Muscle of leg (tissue), 16 donors: ENCODE measurements at places on chromosomes 13 and 19. TPM values are rescaled to one million over a fixed set of nuclear protein-coding genes. Genes with fewer than 3 reads are reported as not detected.

RAX2 gene
- total RNA-seq: 0.04 TPM

PEAK3 gene
- not detected for total RNA-seq

GARIN5A gene
- 3.5 TPM for total RNA-seq

CACNG6 gene
- total RNA-seq: 21.5 TPM

RFPL4AL1 gene
- 0.66 TPM for total RNA-seq

KLK15 gene
- total RNA-seq: not detected

DDX49 gene
- total RNA-seq: 41.3 TPM

- DNase-seq: no peak
- H3K4me1 ChIP-seq: peaks cover 4% of the 10 kb centered on the region
- no peaks in the 10 kb centered on the region for H3K36me3 ChIP-seq
- H3K27me3 ChIP-seq: no peaks in the 10 kb centered on the region
- no peak overlapping the region for H3K4me3 ChIP-seq
- no peak overlapping the region for H3K27ac ChIP-seq
Observed at GRCh38 chr13:22316494-22317025, 645.7 kb downstream of the FGF9 start.

GRCh38 chr19:14480700-14481079 is 5.5 kb upstream of the PTGER1 start:
- H3K4me1 ChIP-seq: peaks cover 21% of the 10 kb centered on the region
- no peak overlapping the region for H3K27ac ChIP-seq
- DNase-seq: no peak
- no peak overlapping the region for H3K4me3 ChIP-seq
- H3K27me3 ChIP-seq: peaks cover 11% of the 10 kb centered on the region

GRCh38 chr13:106630650-106631049 is 62.7 kb upstream of the ARGLU1 start:
- DNase-seq: no peak
- H3K4me1 ChIP-seq: no peaks in the 10 kb centered on the region
- no peaks in the 10 kb centered on the region for H3K36me3 ChIP-seq

DNA sequence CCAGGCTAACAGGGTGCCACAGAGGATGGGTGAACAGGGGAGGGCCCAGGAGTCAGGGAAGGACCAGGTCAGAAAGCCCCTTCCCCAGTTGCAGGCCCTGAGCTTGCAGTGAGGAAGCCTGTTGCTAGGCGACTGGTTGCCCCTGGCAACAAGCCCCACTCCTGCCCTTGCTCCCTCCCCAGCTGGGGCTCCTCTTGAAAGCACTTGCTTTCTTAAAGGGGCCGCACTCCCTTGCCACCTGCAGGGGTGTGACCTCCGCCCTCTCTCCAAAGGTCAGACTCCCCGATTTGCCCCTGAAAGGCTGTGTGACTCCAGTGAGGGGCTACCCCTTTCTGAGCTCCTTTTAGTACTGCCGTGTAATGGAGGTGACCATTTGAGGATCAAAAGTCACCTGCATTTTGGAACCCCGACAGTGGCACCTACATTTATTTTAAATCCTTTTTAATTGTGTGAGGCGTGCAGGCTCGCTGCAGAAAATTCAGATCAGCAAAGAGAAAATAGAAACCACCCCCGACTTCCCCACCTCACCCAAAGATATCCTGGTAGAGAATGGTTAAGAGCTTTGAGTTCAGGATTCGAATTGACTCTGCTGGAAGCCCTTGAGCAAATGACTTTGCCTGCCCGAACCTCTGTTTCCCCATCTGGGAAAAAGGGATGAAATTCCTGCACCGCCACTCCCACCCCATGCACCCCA is 4.8 kb downstream of the FCHO1 start:
- DNase-seq: no peak
- H3K4me3 ChIP-seq: no peak overlapping the region
- H3K4me1 ChIP-seq: peaks cover 14% of the 10 kb centered on the region
- H3K27ac ChIP-seq: no peak overlapping the region

- no peaks in the 10 kb centered on the region for H3K27me3 ChIP-seq
- DNase-seq: no peak
- no peak overlapping the region for H3K4me3 ChIP-seq
- H3K27ac ChIP-seq: no peak overlapping the region
Observed at GRCh38 chr13:34066344-34066743, 248.4 kb downstream of the RFC3 start.

DNA sequence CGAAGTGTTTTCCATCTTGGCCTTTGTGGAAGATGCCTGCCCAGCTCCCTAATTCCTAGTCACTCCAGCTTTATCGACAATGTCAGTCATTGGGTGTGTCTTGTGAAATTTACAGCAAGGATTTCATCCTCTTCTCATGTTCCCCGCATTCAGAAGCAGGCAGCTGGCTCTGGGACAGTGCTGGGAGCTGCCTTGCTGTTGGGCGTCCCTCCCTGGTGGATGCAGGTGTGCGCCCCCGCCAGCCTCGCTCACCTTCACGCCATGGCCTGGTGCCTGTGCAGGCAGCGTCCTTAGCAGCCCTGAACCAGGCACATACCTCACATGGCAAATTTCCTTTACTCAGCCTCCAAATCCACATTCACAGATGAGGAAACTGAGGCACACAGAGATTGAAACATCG is 39.7 kb upstream of the TFDP1 start:
- no peak overlapping the region for H3K27ac ChIP-seq
- no peak for DNase-seq
- no peaks in the 10 kb centered on the region for H3K27me3 ChIP-seq
- peaks cover 24% of the 10 kb centered on the region for H3K36me3 ChIP-seq

- no peaks in the 10 kb centered on the region for H3K4me1 ChIP-seq
- H3K4me3 ChIP-seq: no peak overlapping the region
- H3K27ac ChIP-seq: no peak overlapping the region
- DNase-seq: no peak
Observed at GRCh38 chr19:47901370-47901769, 15.3 kb upstream of the SULT2A1 start.

DNA sequence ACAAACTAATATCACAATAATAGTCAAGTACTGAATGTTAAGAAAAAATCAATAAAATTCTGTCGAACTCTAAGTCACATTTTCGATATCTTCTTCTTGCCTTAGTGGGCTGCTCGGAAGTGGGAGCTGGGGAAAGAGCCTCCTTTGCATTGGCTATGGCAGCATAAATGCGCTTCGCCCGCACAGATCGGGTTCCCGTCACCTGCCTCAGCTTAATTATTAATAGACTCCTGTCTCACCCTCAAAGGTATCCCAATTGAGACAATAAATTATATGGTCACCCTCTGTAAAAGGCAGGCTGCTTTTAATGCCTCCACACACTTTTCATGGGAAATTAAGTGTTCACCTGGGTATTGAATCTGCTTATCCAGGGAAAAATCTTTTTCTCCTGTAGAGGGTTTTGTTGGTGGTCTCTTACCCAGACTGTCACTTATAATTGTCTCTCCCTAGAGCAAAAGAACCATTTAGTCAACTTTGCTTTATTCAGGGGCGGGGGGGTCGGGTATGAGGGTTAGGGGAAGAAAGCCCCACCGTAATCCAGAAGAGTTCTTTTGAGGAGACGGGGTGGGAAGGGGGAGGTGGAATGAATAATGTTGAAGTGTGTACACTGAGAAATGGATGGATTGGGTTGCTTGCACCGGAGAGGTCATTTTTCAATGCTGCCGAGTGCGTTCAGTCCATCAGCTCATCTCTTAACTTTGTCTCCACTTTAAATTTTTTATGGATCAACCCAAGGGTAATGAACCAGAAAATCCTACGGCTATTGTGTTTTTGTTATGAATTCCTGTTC is 682.6 kb upstream of the SGCG start:
- H3K4me3 ChIP-seq: no peak overlapping the region
- no peaks in the 10 kb centered on the region for H3K4me1 ChIP-seq
- no peaks in the 10 kb centered on the region for H3K36me3 ChIP-seq
- no peak overlapping the region for H3K27ac ChIP-seq

- H3K27ac ChIP-seq: no peak overlapping the region
- no peaks in the 10 kb centered on the region for H3K27me3 ChIP-seq
- H3K4me1 ChIP-seq: peaks cover 11% of the 10 kb centered on the region
- no peak for DNase-seq
- no peak overlapping the region for H3K4me3 ChIP-seq
- H3K36me3 ChIP-seq: peaks cover 2% of the 10 kb centered on the region
Observed at GRCh38 chr13:29569253-29570050, 26.0 kb downstream of the SLC7A1 start.

GRCh38 chr13:80783926-80784565 is 443.1 kb upstream of the SPRY2 start:
- H3K27me3 ChIP-seq: no peaks in the 10 kb centered on the region
- no peak overlapping the region for H3K4me3 ChIP-seq
- H3K4me1 ChIP-seq: peaks cover 5% of the 10 kb centered on the region

DNA sequence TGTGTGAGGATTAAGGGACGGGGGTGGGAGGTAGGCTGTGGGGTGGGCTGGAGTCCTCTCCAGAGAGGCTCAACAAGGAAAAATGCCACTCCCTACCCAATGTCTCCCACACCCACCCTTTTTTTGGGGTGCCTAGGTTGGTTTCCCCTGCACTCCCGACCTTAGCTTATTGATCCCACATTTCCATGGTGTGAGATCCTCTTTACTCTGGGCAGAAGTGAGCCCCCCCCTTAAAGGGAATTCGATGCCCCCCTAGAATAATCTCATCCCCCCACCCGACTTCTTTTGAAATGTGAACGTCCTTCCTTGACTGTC is 5.5 kb downstream of the FOSB start:
- no peak overlapping the region for H3K27ac ChIP-seq
- H3K4me3 ChIP-seq: no peak overlapping the region
- peaks cover 72% of the 10 kb centered on the region for H3K27me3 ChIP-seq
- DNase-seq: no peak
- peaks cover 53% of the 10 kb centered on the region for H3K4me1 ChIP-seq

DNA sequence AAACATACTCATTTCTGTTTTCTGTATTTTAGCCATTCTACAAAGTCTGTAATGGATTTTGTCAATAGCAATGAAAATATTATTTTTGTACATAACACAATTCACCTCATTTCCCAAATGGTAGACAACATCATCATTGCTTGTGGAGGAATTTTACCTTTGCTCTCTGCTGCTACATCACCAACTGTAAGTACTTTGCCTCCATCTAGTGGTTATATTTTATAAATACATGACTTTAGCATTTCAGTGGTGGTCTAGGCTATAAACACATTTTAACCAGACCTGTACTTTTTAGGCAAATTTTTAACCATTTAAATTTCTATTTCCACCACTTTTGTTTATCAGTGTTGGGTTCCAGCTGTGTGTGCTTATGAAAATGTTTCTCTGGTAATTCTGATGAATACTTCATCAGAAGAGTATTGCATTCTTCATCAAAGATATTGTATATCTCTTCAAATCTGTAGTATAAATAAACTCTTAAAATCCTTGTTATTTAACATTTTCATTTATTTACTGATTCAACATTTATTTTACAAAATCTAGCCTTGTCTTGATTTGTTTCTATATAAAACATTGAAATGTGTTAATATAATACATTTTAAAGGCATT is 222.4 kb downstream of the NBEA start:
- no peak overlapping the region for H3K27ac ChIP-seq
- H3K4me3 ChIP-seq: no peak overlapping the region
- H3K36me3 ChIP-seq: peaks cover 3% of the 10 kb centered on the region
- DNase-seq: peak; percentile 54
- H3K4me1 ChIP-seq: no peaks in the 10 kb centered on the region
- no peaks in the 10 kb centered on the region for H3K27me3 ChIP-seq

GRCh38 chr13:59584761-59585670 is 578.7 kb downstream of the DIAPH3 start:
- no peaks in the 10 kb centered on the region for H3K36me3 ChIP-seq
- no peaks in the 10 kb centered on the region for H3K27me3 ChIP-seq
- H3K27ac ChIP-seq: no peak overlapping the region
- H3K4me3 ChIP-seq: no peak overlapping the region
- peaks cover 2% of the 10 kb centered on the region for H3K4me1 ChIP-seq
- peak; percentile 59 for DNase-seq

DNA sequence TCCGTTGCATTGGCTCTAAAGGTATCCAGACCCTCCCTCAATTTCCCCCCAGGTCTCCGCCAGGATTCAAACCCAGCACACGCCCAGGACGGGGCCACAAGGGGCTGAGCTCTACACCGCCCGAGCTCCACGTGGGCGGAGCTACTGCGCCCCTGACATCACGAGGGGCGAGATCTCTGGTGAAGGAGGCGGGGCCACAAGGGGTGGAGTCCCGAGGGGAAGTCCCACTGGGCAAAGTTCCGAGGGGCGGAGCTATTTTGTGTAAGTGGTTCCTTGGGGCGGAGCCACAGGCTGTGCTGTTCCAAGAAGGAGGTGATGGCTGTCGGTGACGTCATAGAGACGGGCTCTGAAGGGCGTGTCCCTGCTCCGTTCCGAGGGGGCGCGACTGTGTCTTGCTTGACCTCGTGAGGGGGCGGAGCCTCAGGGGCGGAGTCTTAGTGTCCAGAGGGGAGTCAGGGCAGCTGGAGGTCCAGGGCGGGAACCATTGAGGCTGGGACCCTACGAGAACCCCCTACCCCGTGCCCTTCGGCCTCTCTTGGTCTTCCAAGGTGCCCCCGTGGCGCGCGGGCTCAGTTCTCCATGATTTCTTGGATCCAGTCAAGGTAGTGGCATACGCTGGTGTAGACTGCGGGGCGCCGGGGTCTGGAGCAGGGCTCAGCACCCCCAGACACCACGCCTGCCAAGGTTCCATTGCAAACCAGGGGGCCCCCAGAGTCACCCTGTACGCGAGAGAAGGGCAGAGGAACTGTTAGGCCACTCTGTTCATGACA is 1.3 kb upstream of the KLK8 start:
- peaks cover 21% of the 10 kb centered on the region for H3K27me3 ChIP-seq
- peak; percentile 6 for DNase-seq
- no peak overlapping the region for H3K4me3 ChIP-seq
- H3K36me3 ChIP-seq: no peaks in the 10 kb centered on the region
- H3K4me1 ChIP-seq: no peaks in the 10 kb centered on the region

- DNase-seq: no peak
- H3K4me3 ChIP-seq: no peak overlapping the region
- H3K36me3 ChIP-seq: no peaks in the 10 kb centered on the region
- H3K4me1 ChIP-seq: no peaks in the 10 kb centered on the region
Observed at GRCh38 chr19:42542791-42543190, 14.5 kb upstream of the CEACAM1 start.

DNA sequence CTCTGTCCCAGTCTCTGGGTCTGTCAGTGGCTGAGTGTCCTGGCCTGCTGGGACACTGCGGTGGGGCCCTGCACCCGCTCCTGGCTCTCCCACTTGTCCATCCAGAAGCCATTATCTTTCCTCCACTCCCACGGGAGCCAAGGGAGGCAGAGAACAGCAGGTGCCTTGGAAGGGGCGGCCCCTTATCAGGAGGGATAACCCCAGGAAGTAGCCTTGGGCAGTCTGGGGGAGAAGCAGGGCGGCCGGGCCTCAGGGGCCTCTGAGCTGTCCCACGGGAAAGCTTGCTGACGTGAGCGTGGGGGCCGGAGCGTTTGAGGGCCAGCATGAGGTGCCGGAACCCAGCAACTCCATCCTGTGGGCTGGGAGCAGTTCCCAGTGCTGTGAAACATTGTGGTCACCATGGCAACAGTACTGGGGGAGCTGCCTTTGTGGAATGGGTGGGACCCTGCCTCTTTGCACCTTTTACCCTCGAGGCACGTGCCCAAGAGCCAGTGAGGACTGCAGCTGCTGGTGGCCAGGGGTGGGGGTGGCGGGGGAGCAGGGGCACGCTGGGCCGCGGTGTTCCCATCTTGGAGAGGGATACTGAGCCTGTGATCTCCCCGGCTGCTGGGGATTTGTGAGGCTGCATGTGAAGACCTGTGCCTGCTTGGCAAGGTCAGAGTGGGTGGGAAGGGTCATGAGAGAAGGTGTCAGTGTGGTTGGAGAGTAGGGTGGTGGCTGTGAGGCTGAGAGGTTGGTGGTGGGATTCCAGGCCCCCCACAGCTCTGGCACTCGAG is 20.9 kb downstream of the KLHL26 start:
- H3K36me3 ChIP-seq: no peaks in the 10 kb centered on the region
- peaks cover 47% of the 10 kb centered on the region for H3K4me1 ChIP-seq
- peak overlapping the region; percentile 7 for H3K27ac ChIP-seq
- no peaks in the 10 kb centered on the region for H3K27me3 ChIP-seq
- DNase-seq: peak; percentile 81
